ENCODE measurements at places on chromosomes 12 and 14.

- no peak for DNase-seq
These were observed 50.9 kb downstream of the FBXO33 start for GRCh38 chr14:39381366-39381765.

DNA sequence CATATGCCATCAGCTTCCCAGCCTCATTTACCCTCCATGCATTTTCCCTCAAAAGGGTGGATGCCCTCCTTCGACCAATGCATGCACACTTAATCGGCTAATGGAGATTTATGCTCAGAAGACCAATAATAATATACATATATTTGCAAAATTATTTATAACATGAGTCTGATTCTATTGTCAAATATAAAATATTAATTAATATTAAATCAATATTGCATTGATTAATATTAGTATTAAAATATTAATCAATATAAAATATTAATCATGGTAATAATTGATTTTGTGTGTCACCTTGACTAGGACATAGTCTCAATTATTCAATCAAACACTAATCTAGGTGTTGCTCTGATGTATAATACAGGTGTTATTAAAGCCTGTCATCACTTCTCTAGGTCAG lies 1282.5 kb downstream of the TMEM121 start:
- no peak for DNase-seq

GRCh38 chr14:105622329-105622955 lies 96.1 kb downstream of the TMEM121 start:
- no peak for DNase-seq

DNA sequence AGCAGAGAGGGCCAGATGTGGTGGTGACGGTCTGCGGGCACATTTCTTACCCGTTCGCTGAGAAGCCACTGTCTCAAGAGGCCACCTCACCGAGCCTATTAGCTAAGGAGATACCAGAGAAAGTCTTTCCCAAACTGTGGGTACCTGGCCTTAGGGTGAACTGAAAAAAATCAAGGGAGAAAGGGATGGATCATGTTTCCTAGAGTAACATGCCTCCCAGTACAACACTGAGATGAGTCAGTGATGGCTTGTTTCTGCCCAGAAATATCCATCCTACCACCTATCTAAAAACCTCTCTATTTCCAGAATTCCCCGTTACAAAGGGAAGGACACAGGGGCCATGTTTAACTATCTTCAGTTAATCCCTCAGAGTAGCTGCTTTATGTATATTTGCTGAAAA lies 83.7 kb downstream of the LMNTD1 start:
- DNase-seq = no peak

- no peak for DNase-seq
These were observed 273.6 kb downstream of the SUDS3 start for GRCh38 chr12:118649765-118650585.
